ENCODE measurements at places on chromosomes 6 and 20. TPM values are rescaled to one million over a fixed set of nuclear protein-coding genes. Genes with fewer than 3 reads are reported as not detected.

DNA sequence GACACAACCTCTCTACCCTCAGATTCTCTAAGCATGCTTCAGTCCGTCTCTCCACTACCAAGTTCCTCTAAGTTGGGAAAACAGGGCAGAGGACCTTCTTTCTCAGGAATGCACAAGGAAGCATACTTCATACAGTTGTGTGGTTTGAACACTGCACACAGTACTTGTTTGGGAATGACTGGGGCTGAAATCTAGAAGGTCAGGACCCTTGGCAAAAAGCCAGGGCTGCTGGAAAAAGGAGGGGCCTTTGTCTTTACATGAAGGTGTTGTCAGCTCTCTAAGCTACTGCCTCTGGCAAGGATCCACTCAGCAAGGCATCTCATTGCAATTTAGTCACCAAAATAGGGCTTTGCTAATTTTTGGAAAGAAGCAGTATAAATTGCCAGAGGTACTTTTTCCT lies 20.7 kb upstream of the HEY2 start:
- H3K4me3 ChIP-seq: no peak overlapping the region
- no peaks in the 10 kb centered on the region for H3K36me3 ChIP-seq
- H3K27ac ChIP-seq: no peak overlapping the region
- H3K27me3 ChIP-seq: peaks cover 31% of the 10 kb centered on the region
- no peaks in the 10 kb centered on the region for H3K4me1 ChIP-seq

The RGS17 gene
- total RNA-seq: not detected

The KIF25 gene
- not detected for total RNA-seq

The FAM217A gene
- not detected for total RNA-seq

- H3K27me3 ChIP-seq: peaks cover 23% of the 10 kb centered on the region
- no peaks in the 10 kb centered on the region for H3K36me3 ChIP-seq
- H3K27ac ChIP-seq: no peak overlapping the region
- H3K4me3 ChIP-seq: no peak overlapping the region
- DNase-seq: no peak
Observed at GRCh38 chr6:6723921-6724538, 135.5 kb downstream of the LY86 start.

DNA sequence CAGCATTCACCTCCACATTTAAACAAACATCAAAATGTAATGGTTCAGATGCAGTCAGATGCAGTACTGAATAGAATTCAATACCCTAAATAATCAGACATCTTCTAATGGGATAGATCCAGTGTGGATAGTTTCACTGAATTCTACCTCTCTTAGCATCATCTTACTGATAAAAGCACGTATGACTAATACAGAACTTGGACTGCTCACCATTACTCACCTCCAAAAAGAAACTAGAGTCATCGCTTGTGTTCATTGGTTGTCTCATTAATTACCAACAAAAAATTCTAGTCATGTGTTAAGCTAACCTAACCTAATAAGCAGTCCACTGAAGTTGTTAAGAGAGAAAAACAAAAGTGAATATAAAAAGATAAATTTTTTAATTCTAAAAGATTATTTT lies 165.9 kb upstream of the IRAK1BP1 start:
- no peaks in the 10 kb centered on the region for H3K36me3 ChIP-seq
- no peak overlapping the region for H3K4me3 ChIP-seq
- no peaks in the 10 kb centered on the region for H3K4me1 ChIP-seq
- H3K27ac ChIP-seq: no peak overlapping the region

DNA sequence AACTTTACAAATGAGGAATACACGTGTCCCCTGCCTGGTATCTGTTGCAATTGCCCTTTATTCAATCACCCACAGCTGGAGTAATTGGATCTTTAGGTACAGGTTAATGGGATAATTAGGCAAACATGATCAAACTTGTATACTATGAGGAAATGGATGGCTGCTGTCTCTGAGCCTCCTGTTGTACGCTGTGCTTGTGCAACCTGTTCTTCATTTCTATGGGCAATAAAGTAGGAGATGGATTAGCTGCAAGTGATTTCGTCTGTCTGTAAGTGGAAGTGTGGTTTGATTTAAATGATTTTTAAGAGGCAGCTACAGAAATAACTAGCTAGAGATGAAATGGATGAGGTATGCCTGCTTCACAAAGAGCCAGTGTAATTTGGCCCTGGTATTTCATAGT lies 474.1 kb downstream of the RNF144B start:
- no peak for DNase-seq
- H3K27me3 ChIP-seq: no peaks in the 10 kb centered on the region
- H3K27ac ChIP-seq: no peak overlapping the region

DNA sequence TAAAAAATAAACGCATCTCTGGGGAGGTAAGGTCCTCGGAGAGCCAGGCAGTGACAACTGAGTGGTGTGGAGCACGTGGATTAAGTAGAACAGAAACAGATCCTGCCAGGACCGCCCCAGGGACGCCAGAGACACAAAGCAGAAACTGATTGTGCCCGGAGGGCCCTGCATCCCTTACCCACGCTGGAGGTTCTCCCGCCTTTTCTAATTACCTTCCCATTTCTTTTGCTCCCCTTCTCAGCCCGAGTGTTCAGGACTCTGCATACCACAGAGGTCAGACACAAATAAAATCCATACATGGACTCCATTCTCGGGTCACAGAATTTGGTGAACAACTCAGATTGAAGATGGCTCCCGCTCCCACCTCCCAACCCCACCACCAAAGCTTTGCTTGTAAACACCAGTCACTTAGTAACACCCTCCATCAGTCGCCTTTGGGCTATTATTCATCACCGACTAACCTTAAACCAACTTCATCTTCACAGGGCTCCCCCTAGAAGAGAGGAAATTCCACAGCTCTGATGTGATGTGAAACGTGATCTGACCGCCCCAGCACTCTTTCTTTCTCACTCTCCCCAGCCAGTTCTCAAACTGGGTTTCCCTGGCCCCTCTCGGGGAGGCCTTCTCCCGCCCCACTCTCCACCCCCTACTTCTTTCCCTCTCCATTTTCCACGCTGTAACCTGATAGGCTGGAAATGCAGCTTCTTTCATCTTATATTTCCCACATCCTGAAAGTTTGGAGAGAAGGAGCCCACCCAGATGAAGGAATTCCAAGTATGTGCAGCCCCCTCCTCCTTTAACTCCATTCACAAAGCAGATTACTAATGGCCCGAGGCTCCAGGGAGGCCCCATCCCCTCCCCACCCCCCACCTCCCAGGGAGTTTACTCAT lies 32.5 kb upstream of the PIM1 start:
- no peak overlapping the region for H3K4me3 ChIP-seq
- no peak overlapping the region for H3K27ac ChIP-seq
- DNase-seq: no peak
- H3K36me3 ChIP-seq: no peaks in the 10 kb centered on the region
- peaks cover 32% of the 10 kb centered on the region for H3K4me1 ChIP-seq

- H3K36me3 ChIP-seq: no peaks in the 10 kb centered on the region
- H3K4me3 ChIP-seq: no peak overlapping the region
- no peak for DNase-seq
Observed at GRCh38 chr20:40565001-40565681, 123.9 kb downstream of the MAFB start.

DNA sequence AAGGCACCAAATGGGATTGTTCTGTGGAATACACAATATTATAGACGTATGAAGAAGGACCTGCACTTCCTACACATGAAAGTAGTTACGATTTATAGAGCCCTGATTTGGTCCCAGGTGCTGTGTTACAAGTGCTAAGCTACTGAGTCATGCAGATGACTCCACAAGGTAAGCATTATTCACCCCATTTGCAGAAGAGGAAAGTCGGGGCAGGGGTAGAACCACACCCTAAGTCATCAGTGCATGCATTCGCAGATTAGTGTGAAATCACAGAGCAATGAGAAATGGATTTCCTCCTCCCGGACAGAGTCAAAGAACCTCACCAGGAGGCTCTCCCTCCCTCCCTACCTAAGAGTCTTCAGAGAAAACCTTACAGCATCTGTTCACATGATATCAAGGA lies 279.5 kb downstream of the LRFN2 start:
- H3K27ac ChIP-seq: no peak overlapping the region
- no peak for DNase-seq
- H3K4me1 ChIP-seq: peaks cover 3% of the 10 kb centered on the region
- H3K36me3 ChIP-seq: no peaks in the 10 kb centered on the region
- H3K27me3 ChIP-seq: peaks cover 28% of the 10 kb centered on the region
- no peak overlapping the region for H3K4me3 ChIP-seq

- H3K4me1 ChIP-seq: peaks cover 11% of the 10 kb centered on the region
- DNase-seq: no peak
Observed at GRCh38 chr6:156657296-156657695, 119.9 kb upstream of the ARID1B start.

- no peak overlapping the region for H3K4me3 ChIP-seq
- H3K4me1 ChIP-seq: peaks cover 39% of the 10 kb centered on the region
- peaks cover 64% of the 10 kb centered on the region for H3K27me3 ChIP-seq
- H3K27ac ChIP-seq: no peak overlapping the region
Observed at GRCh38 chr6:169801396-169802160, 50.2 kb downstream of the ERMARD start.

DNA sequence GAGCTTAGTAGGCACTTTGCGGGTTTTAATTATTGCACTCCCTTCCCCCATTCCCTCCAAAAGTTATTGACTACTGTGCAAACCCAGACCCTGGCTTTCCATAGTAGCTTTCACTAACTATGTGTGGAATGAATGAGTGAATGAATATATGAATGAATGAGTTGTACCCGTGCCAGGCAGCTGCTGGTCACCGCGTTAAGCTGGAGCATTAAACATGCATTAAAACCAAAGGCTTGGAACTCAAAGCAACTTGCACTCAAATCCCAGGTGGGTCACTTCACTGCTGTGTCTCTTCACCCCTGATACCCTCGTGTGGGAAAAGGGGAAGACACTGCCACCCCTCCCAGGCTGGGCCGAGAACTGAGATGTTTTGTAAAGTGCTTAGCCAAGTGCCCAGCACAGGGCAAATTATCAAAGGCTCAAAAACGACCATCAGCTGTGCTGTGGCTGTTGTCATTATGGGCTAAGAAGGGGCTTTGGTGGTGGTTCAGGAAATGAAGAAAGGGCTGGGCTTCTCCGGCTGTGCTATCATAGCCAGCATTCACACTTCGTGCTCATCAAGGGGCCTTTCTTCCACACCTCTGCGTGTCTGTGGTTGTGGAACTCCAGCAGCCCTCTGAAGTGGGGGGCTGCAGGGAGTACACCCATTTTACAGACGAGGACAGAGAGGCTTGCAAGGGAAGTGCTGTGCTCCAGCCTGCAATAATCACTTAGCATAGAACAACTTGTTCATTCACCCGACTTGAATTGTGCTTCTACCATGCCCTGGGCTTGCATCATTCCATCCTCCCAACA lies 60.2 kb upstream of the STX16 start:
- H3K36me3 ChIP-seq: no peaks in the 10 kb centered on the region
- H3K4me3 ChIP-seq: no peak overlapping the region
- no peak overlapping the region for H3K27ac ChIP-seq
- no peak for DNase-seq
- H3K4me1 ChIP-seq: no peaks in the 10 kb centered on the region

DNA sequence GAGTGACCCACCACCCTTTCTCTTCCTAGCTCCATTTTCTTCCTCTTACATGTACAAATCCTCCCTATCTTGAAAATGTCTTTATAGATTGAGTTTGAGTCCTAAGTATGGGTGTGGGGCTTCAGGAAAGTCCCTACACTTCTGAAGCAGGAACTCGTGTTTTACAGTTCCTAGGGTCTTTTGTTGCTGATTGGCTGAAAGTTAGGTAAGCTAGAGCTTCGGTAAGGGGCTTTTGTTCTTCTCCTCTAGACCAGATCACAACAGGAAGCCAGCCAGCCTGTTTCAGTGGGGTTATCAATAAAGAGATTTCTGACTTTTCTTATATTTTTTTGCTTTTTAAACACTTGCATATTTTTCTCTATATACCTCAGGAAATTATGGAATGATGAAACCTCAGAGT lies 51.3 kb downstream of the CNR1 start:
- DNase-seq: no peak
- no peaks in the 10 kb centered on the region for H3K36me3 ChIP-seq
- no peaks in the 10 kb centered on the region for H3K4me1 ChIP-seq
- H3K27ac ChIP-seq: no peak overlapping the region

DNA sequence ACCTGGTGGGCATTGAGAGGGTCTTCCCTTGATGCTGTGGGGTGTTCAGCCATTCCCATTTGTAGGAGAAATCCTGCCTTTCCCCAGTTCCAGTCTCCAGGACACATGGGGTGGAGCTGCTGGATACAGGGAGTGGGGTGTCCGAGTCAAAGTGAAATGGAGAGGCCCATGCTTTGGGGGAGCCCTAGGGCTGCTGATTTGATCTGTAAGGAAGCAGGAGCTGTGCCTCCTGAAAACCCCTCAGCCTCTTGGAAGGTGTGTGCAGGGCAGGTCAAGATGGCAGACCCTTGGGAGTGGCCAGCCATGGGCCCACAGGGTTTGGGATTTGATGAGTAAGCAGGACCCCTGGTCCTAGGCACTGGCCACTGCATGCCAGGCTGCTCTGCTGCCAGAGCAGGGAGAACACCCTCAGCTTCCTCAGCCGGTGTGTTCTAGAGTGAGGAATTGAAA lies 82.0 kb downstream of the SERAC1 start:
- peaks cover 24% of the 10 kb centered on the region for H3K4me1 ChIP-seq
- H3K27me3 ChIP-seq: no peaks in the 10 kb centered on the region
- peaks cover 67% of the 10 kb centered on the region for H3K36me3 ChIP-seq

- no peak for DNase-seq
- H3K4me3 ChIP-seq: peak within 1 kb of the TSS; percentile 73
- H3K36me3 ChIP-seq: peaks cover 36% of the 10 kb centered on the region
- H3K27me3 ChIP-seq: peaks cover 89% of the 10 kb centered on the region
Observed at GRCh38 chr6:10414756-10415616, at the start of gene TFAP2A. TFAP2A (minus strand) TSS chr6:10415074; CDS start chr6:10414991, 83 bp downstream.

DNA sequence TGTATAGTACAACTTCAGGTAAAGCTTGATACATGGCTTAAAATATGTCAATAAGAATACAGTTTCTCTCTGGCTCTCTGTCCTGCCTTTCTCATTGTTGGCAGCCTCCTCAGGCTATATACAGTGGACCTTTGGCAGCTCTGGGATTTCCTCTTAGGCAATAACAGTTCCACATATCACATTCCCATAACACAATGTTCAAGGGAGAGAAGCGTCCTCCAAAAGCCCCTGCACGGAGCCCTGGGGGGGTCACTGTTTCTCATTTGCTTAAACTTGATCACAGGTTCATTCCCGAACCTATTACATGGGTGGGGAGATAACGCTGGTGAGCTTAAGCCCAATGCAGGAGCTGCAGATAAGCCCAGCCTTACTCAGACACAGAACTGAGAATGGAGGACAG lies 4.4 kb upstream of the FLRT3 start:
- no peaks in the 10 kb centered on the region for H3K36me3 ChIP-seq
- DNase-seq: no peak
- no peaks in the 10 kb centered on the region for H3K27me3 ChIP-seq
- H3K4me3 ChIP-seq: no peak overlapping the region
- H3K4me1 ChIP-seq: no peaks in the 10 kb centered on the region

- H3K27me3 ChIP-seq: no peaks in the 10 kb centered on the region
- no peak overlapping the region for H3K4me3 ChIP-seq
- peaks cover 48% of the 10 kb centered on the region for H3K4me1 ChIP-seq
- H3K36me3 ChIP-seq: peaks cover 76% of the 10 kb centered on the region
- DNase-seq: no peak
Observed at GRCh38 chr20:39021748-39022147, 59.6 kb downstream of the DHX35 start.

GRCh38 chr20:49529470-49529869 lies 38.5 kb downstream of the PTGIS start:
- H3K27me3 ChIP-seq: peaks cover 21% of the 10 kb centered on the region
- no peak for DNase-seq
- H3K36me3 ChIP-seq: no peaks in the 10 kb centered on the region
- no peak overlapping the region for H3K27ac ChIP-seq
